ENCODE measurements at places on chromosomes 6 and 20.

- no peak for DNase-seq
Measured at GRCh38 chr6:79631693-79632172, 604 bp downstream of the SH3BGRL2 start.

DNA sequence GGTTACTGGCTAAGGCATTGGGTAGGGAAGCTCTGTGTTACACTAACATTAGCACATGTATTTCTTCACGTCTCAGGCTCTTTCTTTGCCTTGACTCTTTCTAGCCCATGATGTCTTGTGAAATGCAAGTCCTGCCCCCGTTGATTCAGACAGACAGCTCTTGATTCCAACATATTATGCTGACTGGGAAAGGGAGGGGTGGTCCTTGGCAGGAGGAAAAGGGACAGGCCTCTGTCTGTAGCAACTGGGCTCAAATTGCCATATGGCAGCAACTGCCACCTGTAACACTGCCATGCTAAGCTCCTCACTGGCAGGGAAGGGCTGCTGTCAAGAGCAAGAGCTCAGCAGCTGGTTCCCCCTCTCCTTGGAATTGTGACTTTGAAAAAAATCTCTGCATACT is 5.7 kb upstream of the KCNK15 start:
- DNase-seq, result no peak

DNA sequence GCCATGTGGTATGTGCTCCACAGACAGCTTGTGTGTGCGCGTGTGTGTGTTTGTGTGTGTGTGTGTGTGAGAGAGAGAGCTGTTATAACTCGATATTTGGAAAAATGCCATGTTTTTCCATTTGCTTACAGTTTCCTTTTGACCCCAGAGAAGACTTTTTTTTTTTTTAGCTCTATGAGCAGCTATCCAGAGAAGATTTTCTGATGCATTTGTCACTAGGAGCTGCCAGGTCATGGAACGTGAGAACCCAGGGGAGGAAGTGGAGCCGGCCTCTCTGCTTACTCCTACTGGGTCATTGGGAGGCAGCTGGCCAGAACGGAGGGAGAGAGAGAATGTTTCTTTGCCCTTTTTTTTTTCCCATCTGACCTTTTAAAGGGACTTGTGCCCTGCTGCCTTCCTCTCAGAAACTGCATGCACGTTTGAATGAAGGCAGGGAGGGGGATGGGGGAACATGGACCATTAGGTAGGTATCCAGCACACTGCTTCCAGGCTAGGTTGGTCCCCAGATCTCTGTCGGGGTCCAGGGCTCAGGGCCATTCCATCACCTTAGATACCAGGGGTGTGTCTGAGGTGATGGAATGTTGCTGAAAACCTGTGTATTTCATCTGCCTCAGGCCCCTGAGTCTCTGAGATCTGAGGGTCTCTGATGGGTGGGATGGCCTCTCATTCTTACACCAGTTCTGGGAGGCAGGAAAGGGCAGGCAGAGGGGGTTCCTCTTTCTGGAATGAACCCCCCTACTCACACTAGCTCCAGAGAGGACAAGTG is 11.2 kb upstream of the MRPS18A start:
- no peak for DNase-seq

- DNase-seq, result no peak
Measured at GRCh38 chr20:34998331-34998950, 42.8 kb downstream of the MYH7B start.

- no peak for DNase-seq
Measured at GRCh38 chr20:50992733-50993457, 30.0 kb downstream of the KCNG1 start.

DNA sequence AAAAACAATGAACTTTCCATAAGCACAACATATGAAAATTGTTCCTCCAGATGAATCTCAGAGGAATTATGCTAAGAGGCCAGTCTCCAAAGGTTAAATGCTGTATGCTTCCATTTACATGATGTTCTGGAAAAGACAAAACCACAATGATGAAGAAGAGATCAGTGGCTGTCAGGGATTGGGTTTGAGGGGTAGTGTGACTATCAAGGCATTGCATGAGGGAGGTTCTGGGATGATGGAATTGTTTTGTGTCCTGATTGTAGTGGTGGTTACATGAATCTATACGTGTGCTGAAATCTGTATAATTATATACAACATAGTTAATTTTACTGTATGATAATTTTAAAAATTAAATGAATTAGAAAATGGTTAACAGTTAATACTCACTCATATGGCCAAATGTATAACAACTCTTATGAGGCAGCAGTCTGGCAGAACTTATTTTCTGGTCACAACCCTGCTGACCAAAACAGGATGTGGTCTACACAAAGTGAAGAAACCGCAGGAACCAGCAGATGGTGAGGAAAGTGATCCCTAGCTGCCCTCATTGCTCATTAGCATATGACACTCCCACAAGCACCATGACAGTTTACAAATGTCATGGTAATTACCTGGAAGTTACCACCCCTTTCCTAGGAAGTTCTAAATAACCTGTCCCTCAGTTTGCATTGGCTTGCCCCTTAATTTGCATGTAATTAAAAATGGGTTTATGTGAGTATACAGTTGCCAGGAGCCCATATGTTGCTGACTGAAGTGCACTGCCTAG is 31.9 kb downstream of the NSFL1C start:
- no peak for DNase-seq

GRCh38 chr6:131519670-131520436 is 53.2 kb upstream of the ARG1 start:
- no peak for DNase-seq

DNA sequence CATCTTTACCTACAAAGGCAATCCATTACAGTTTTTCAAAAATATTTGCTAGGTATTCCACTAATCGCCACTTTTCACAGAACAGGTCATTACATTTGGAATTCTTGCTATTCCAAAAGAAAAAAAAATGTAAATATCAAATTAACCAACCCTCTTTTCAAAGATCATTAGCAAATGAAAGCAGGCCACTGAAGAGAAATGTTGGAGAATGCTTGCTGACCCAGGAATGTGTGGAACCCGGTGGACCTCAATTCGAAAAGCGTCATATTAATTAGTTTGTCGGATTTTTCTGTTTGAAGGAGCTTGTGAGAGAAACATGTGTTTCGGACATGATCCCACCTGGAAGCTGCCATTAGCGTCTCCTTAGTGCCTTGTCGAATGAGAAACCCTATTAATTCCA is 27.9 kb upstream of the SERPINB9 start:
- DNase-seq, result no peak

- DNase-seq, result no peak
Measured at GRCh38 chr20:18886756-18887155, 73.2 kb downstream of the SCP2D1 start.

DNA sequence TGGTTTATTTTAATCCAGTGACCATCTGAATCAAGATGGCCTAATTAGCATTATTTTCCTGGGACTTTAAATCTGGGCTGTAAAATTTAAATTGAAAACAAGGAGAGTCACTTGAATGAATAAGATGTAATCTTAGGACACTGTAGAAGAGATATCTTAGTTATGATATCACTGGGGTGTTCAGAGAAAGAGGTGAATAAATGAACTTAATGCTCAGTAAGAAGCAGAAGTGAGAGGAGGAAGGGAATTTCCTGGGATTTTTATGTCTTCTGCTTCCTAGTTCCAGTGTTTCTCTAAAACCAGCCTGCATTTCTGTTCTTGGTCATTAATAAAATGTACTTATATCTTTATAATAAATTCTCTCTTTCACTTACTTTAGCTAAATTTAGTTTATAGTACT is 136.8 kb upstream of the PTPRK start:
- DNase-seq, result no peak

DNA sequence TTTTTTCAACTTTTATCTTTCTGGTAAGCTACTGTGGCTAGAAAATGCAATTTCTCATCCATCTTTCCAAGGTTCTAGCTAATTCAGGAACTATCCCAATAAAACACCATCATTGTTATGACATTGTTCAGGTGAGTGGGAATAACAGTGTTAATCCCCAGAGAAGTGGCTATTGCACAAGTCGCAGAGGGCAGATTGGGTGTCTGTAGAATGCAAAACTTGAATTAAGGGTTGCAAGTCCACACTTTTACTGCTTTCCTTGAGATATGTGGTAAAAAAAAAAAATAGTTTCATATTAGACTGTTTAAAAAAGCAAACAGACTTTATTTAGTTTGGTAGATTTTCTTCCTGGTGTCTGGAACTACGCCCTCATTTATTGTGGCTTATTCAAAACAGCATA is 41.1 kb upstream of the PRDM1 start:
- DNase-seq, result no peak

- DNase-seq, result peak; percentile 46
Measured at GRCh38 chr20:32521780-32522525, 63.2 kb downstream of the NOL4L start.

GRCh38 chr6:7823552-7823951 is 87.0 kb downstream of the TXNDC5 start:
- no peak for DNase-seq

DNA sequence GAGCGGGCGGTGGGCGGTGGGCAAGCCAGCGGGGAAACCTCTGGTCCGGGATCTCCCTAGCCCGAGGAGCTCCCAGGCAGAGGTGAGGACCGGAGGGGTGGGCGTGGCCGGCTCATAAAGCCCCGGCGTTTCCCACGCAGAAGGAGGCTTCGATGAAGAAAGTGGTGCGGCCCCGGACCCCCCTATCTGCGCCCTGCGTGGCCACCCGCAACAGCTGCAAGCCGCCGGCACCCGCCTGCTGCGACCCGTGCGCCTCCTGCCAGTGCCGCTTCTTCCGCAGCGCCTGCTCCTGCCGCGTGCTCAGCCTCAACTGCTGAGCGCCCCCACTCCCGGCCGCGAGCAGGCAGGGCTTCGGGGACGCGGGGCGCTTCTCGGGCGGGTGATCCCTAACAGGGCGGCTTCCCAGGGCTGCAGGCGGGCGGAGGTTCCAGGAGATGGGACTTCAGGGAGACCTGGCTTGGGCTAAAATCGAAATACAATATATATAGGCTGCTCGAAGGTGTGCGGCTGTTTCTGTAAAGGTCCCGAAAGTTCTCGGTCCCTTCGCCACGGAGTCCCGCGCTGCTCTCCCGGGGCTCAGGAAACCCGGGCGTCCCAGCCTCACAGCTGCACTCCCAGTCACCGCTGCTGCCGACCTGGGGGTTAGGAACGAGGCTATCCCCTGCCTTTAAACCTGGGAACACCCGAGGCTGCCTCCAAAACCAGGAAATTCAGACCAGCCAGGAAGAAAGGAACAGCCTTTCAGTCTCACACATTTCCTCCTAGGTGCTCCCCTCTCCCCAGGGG is 27.8 kb downstream of the ASIP start:
- DNase-seq, result peak; percentile 7

Measured in nucleus accumbens (tissue), 56 donors.